Stimulated activated CD8-positive, alpha-beta memory T cell treated with anti-CD3 and anti-CD28 coated beads, Interleukin-15, amount 100 ng/mL, for 4 hours (primary cell): ENCODE measurements at places on chromosomes 5 and 9.

GRCh38 chr9:22650145-22650544, 203.5 kb downstream of the DMRTA1 start:
- no peak for DNase-seq

GRCh38 chr9:71582347-71582746, 186.0 kb downstream of the CEMIP2 start:
- no peak for DNase-seq

- DNase-seq: no peak
Observed at GRCh38 chr5:43429706-43430105, 17.5 kb upstream of the CCL28 start.

- no peak for DNase-seq
Observed at GRCh38 chr9:16601991-16602390, 268.5 kb downstream of the BNC2 start.

DNA sequence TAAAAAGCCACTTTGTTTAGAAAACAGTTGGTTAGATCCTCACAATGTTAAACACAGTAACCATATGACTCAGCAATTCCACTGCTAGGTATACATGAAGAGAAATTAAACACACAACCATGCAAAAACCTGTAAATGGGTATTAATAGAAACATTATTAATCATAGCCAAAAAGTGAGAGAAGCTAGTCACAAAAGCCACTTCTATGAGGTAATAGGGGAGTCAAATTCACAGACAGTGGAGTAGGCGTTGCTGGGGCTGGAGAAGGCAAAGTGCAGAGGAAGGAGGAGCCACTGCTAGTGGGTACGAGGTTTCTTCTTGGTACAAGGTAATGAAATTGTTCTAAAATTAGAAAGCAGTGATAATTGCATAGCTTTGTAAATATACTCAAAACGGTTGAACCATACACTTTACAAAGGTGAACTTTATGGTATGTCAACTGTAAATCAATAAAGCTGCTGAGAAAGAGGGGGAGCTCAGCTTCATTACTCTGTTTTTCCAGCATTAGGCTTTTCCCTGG, 364.4 kb downstream of the GADD45G start:
- no peak for DNase-seq

DNA sequence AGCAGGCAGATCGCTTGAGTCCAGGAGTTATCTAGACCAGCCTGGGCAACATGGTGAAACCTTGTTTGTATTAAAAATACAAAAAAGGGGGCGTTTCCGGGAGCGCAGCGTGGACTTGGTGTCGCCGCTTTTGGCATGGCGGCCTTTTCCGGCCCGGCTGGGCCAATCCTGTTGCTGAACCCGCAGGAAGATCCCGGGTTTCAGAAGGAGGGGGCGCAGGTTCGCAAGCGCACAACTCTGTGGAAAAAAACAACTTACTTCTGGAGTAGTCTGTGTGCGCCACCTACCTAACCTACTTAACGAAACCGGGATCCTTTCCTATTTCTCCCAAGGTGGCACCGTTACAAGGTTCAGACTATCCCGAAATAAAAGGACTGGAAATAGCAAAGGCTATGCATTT, 198.6 kb downstream of the MSX2 start:
- no peak for DNase-seq
